Stimulated activated CD8-positive, alpha-beta memory T cell treated with anti-CD3 and anti-CD28 coated beads, Interleukin-15, amount 100 ng/mL, for 4 hours (primary cell): ENCODE measurements at places on chromosomes 11 and 22.

GRCh38 chr11:19525276-19525675 lies 187.4 kb upstream of the NAV2 start:
- DNase-seq = no peak

DNA sequence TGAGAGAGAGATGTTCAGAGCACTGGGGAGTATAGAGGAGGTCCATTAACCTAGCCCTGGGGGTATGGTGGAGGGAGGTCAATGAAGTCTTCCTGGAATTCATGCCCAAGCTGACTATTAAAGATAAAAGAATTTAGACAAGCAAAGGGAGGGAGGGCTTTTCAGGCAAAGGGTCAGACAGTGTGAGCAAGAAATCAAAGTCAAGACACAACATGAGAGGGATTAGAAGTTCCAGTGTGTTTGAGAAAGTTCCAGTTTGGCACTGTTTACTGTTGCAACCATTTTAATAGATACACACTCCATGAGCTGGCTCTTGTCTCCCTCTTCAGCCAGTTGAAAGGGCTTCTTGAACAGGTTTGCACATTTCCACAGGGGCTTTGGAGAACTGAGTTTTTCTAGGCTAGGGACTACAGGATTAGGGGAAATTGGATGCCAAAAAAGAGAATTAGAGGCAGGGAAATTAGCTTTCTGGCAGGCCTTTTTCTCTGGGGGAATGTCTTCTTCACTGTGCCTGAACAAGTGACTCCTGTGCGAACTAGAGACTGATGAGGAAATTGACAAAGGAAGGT lies 14.7 kb upstream of the NNMT start:
- no peak for DNase-seq

- DNase-seq = no peak
Observed at GRCh38 chr11:47857892-47858543, 9.9 kb upstream of the NUP160 start.

GRCh38 chr11:65308281-65308891 lies 6.3 kb upstream of the CDC42EP2 start:
- no peak for DNase-seq

GRCh38 chr22:42699281-42699975 lies 21.2 kb downstream of the A4GALT start:
- no peak for DNase-seq

- no peak for DNase-seq
Observed at GRCh38 chr11:101264306-101264705, 134.7 kb upstream of the PGR start.

DNA sequence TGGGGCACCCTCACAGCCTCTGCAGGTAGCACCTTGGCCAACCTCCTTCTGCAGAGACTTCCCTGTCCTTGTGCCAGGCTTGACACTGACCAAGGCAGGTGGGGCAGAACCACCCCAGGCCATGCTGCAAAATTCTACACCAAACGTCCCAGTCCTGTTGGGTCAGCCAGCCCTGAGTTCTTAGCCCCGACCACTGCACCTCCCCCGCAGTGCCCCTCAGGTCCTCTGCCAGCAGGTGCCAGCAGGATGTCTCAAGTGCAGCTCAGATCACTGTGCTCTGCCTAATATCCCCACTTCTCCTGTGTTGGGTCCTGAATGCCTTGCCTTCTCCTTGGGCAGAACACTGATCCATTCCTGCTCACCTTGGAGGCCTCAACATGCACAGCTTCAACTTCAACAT lies 999.7 kb downstream of the TBC1D22A start:
- no peak for DNase-seq

GRCh38 chr22:27433585-27434190 lies 367.9 kb downstream of the MN1 start:
- no peak for DNase-seq

GRCh38 chr11:103830205-103830604 lies 206.2 kb upstream of the DDI1 start:
- no peak for DNase-seq

- DNase-seq = no peak
Observed at GRCh38 chr11:62770778-62771143, 435 bp upstream of the TAF6L start.

- no peak for DNase-seq
Observed at GRCh38 chr11:9022961-9023680, 19.3 kb upstream of the NRIP3 start.

GRCh38 chr11:112797092-112797491 lies 164.1 kb upstream of the NCAM1 start:
- DNase-seq = no peak

GRCh38 chr22:25172153-25172552 lies 27.5 kb upstream of the CRYBB3 start:
- DNase-seq = no peak

DNA sequence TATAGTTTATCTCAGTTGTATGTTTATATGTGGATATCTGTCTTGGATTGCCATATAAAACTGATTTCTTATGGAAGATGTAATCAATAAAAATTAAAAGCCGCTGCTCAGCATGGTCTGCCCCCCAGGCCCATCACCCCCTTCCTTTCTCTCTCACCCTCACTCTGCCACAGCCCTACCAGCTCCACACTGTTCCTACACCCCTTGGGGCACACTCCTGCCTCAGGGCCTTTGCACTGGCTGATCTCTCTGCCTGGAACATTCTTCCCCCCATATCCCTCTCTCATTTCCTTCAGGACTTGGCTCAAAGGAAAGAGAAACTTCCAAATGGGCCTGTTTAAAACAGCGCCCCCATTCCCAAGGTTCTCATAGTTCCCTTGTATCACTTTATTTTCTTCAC lies 63.1 kb downstream of the LRRC32 start:
- no peak for DNase-seq

DNA sequence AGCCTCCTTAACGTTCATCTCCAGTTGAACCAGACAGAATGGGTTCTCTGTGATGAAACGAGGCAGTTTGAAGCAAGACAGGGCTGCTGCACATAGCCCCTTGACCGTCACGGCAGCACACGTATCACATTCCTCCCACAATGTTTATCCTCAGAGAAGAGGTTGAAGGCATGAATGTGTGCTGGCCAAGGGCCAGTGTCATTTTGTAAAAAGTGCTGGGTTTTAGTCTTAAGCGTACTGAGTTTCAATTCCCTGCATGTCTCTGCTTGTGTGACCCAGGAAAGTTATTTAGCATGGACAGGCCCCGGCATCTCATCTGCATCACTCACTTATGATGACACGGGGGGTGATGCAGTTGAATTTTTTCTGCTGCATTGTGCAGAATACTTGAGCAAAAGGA lies 31.6 kb downstream of the TTC12 start:
- no peak for DNase-seq

- DNase-seq = no peak
Observed at GRCh38 chr22:39130892-39131855, 21.3 kb downstream of the CBX7 start.

- no peak for DNase-seq
Observed at GRCh38 chr11:44572884-44573283, 7.4 kb downstream of the CD82 start.

DNA sequence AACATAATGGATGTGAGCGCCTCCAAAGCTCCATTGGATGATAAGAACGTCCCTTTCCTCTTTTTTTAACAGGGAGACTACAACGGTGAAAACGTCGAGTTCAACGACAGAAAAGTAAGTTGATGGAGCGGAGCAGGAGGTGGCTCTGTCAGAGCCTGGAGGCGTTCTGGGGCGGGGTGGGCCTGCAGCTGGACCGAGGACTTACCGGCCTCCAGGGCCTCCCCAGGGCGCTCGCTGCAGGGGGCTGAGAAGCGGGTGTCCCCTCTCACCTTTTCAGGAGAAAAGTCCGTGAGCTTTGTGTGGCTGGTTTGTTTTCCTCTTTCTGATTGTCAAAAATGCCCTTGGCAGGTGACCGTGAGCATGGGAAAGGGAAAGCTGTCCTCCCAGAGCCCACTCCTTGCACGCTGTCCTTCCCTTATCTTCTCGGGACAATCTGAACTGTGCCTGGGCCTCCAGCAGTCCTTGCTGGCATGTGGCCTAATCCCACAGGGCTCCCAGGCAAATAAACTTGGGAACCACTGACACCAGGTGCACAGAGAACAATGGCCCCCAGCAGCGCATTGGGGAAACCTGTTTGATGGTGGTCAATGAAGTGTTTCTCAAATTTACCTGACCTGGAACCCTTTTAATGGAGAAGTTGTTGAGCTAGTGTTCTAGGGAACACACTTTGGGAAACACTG lies 38.4 kb downstream of the ANO1 start:
- no peak for DNase-seq

- DNase-seq = peak; percentile 5
Observed at GRCh38 chr11:34105957-34106504, 602 bp downstream of the NAT10 start.

DNA sequence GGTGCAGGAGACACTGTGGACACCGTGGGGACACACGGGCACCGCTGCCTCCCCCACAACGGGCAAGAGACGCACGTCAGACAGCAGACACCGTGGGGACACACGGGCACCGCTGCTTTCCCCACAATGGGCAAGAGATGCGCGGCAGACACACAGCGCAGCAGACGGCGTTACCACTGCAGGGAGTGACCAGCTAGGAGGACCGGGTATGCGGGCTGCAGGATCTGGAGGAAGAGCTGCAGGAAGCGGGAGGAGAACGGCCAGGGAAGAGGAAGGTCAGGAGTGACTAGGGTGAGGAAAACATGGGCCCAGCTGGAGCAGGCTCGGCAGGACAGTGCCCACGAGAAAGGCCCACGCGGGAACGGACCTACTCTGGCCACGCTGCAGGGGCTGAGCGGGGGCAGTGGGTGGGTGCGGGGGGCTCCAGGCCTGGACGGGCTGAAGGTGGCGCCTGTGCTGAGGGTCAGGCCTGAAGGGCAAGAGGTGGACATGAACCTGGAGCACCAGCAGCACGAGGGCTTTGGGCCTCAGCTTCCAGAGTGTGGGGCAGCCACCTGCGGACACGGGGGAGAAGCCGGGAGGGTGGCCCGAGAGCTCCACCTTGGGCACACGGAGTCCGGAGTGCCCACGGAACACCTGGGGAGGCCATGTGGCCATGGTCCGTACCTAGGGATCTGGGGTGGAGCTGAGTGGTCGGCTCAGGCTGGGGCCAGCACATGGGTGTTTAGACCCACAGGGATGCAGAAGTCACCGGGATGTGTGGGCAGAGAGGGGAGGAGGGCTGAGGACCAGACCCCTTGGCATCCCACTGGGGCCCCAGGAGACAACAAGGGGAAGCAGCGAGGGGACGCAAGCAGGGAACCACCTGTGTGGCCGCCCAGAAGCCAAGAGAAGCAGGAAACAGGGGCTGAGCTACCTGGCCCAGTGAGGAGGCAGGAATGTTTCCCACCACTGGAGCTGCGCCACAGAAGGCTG lies 16.5 kb downstream of the TOLLIP start:
- DNase-seq = no peak

DNA sequence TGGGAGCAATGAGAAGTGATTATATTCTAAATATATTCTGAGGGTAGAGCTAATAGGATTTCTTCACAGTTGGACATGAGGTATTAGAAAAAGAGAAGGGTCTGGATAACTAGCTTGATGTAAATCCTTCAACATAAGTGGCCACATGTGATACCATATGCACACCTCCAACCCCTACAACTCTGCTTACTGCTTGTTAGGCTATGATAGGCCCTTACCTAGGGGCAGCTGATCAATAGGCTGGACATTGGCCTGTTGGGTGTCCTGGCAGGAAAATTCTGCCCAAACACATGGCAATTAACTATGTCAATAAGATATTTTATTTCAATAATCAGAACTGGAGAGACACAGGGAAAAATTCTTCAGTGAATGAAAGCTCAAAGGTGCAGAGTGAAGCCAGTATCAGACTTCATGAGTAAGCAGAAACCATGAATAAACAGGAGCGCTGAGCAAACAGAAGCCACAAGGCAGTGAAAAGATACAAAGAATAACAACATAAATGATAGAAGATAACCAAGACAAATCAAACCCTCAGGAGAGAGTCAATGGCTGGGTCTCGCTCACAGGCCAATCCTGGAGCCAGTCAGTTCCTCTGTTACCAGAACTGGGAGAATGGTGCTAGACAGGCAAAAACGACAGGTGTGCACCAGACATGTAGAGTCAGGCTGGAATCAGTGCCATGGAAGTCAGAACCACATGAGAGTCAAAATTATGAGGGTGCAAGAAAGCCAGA lies 46.3 kb upstream of the PSMA1 start:
- DNase-seq = no peak

GRCh38 chr11:3227568-3228444 lies 4.4 kb downstream of the MRGPRE start:
- DNase-seq = no peak

GRCh38 chr22:30910358-30910757 lies 58.2 kb downstream of the MORC2 start:
- DNase-seq = no peak

- no peak for DNase-seq
Observed at GRCh38 chr11:58830673-58831301, 13.7 kb downstream of the GLYATL2 start.

GRCh38 chr11:2789791-2790567 lies 90.2 kb upstream of the KCNQ1OT1 start:
- DNase-seq = no peak

DNA sequence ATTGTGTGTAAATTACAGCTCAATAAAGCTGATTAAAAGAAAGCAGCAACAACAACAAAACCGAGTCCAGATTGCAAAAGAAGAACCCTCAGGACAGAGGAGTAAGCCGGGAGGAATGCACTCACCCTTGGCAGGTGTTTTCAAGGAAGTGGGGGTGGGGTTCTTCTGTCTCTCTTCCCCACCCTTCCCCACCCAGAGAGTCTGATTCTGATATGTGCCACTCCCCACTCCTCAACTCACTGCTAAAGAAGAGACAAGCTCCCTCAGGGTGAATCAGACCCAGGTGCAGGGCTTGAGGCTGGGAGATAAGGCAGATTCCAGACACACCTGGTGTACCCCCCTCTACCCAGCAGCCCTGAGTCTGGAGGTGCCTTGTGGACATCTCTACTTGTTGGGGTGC lies 38.4 kb upstream of the PHF21A start:
- no peak for DNase-seq

DNA sequence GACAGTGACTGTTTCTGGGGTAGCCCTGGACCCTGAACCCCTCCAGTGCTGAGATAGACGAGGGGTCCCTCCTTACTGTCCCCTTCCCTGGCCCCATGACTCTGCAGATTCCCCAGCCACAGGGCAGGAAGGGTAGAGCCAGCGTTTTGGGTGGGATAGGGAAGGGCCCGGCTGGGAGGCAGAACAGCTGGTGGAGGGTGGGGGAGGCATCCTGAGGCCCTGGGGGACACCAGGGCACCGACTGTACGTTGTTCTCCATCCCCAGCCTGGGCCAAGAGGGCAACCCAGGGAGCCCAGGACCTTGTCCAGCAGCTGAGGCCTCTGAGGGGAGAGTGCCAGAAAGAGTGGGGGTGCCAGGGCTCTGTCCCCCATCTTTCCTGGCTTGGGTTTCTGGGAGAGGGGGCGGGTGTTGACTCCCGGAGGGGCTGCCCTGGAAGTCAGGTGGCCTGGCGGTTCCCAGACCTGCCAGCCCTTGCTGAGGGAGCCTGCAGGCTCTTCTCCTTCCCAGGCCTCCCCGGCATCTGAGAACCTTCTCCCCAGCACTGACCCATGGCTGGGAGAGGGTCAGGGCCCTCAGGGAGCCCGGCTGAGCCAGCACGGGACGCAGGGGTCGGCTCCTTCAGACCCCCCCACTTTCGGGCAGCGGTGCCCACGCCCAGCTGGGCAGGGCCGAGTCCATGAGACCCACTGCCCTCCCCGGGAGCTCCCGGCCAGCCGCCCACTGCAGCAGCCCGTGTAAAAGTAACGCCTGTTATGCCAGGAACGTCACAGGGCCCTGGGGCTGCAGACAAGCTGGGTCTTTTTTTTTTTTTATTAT lies 30.3 kb downstream of the IGF2 start:
- no peak for DNase-seq
